ENCODE measurements at places on chromosomes 5 and 9.

DNA sequence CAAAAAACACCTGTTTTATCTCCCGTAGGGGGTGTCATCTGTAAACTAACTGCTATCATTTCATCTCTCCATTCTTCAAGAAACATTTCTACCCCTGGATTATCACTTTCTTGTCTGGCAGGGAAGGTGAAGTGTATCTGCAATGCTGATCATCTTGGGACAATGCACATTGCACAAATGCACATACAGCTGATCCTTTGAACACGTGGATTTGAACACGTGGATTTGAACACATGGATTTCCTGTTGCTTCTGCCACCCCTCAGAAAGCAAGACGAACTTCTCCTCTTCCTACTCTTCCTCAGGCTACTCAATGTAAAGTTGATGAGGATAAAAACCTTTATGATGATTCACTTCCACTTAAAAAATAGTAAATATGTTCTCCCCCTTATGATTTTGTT is 147.4 kb upstream of the PRLR start:
- no peak for DNase-seq

GRCh38 chr9:98185611-98186171 is 6.7 kb downstream of the CORO2A start:
- no peak for DNase-seq

- peak; percentile 64 for DNase-seq
Measured at GRCh38 chr9:17280350-17281012, 145.6 kb downstream of the CNTLN start.

DNA sequence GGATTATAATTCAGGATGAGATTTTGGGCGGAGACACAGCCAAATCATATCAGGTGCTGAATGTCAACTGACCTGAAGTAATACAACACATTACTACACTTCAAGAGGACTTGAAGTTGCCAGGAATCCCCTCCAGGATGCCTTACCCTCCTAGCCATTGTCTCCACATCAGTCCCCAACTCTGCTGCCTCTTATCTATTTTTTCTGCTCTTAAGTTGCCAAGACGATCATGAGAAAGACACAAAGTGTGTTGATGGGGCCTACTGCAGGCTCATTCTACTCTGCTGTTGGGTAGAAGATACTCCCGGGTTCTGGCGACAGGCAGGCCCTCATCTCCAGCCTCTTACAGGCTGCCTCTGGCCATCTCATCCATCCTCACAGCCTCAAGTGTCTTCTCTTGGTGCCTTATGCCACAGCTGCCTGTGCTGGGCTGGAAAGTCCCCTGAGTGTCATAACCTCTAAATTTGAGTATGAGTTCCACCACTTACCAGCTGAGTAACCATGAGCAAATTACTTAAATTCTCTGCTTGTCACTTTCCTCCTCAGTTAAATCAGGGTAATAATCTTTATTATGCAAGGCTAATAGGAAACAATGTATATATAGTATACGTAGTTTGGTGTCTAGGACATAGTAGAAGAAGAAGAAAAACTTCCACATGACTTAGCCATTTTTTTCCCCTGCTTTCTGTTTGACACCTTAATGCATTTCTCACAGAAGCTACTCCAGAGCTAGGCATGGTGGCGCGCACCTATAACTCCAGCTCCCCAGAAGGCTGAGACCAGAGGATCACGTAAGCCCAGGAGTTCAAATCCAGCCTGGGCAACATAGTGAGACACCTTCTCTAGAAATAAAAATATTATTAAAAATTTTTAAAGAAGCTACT is 73.0 kb upstream of the SNX2 start:
- DNase-seq = no peak

DNA sequence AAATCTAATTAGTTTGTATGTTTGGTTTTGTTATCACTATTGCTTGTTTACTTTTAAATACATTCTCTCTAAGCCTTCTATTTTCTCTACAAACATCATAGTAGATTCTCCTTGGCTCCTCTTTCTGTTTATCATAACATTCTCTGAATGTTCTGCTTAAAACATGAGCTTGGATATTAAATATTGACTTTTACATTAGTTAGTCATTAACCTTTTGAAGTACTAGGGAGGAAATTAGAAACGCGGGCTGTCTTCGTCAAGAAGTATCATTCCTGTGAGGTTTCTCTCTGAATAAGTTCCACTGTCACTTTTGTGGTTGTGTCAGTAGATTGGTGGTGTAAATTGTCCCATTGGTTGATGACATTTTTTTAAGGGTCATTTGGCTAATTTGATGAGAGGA is 821.5 kb downstream of the EFNA5 start:
- no peak for DNase-seq

GRCh38 chr5:180596115-180596667 is 4.9 kb upstream of the SCGB3A1 start:
- DNase-seq = no peak

DNA sequence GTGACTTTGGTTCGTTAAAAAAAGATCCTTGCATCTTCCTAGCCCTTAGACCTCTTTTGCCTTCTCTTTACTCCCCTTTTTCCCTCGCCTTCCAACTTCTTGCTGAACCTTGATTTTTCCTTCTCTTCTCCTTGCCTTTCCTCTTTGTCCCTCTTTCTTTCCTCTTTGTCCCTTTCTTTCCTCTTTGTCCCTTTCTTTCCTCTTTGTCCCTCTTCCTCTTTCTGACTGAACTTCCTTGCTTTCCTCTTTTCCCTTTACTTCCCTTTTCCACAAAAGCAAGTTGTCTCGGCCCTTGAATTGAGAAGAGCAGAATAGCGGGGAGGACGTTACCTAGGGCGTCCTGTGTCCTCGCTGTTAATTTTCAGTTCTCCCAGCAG is 1.4 kb upstream of the MLLT3 start:
- DNase-seq = peak; percentile 5

GRCh38 chr5:56011835-56012234 is 17.1 kb upstream of the IL6ST start:
- DNase-seq = peak; percentile 97

DNA sequence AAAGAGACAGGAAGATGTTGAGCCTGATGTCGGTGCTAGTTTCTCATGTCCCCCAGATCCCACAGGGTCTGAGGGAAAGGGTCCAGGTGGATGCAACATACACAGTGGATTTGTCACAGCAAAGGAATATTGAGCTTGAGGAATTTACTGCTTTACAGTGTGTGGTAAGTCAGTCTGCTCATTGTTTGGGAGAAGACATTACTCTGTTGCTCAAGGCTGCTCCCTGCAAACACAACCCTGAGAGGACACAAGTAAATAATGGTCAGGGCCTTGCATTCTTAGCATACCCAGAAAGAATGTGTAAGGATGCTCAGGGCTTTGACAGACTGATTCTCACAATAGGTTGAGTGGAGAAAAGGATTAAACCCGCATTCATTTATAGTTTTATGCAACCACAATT is 7.3 kb upstream of the MAN2A1 start:
- DNase-seq = peak; percentile 19

- no peak for DNase-seq
Measured at GRCh38 chr9:98097836-98098235, 21.2 kb downstream of the TRIM14 start.

- DNase-seq = peak; percentile 96
Measured at GRCh38 chr9:132354637-132355355, at the start of gene SETX. Gene SETX (minus strand): TSS chr9:132354986. CDS start chr9:132349428, 5,558 bp downstream.

GRCh38 chr5:6274846-6275543 is 103.4 kb downstream of the MED10 start:
- no peak for DNase-seq

All from IMR-90 (cell line).